ENCODE measurements at places on chromosomes 3 and 15. TPM values are rescaled to one million over a fixed set of nuclear protein-coding genes. Genes with fewer than 3 reads are reported as not detected.

Gene PLCB2
- 5.8 TPM for polyA plus RNA-seq

GRCh38 chr3:148797795-148798194, 29.8 kb upstream of the CPB1 start:
- no peak for DNase-seq

- no peak for DNase-seq
Measured at GRCh38 chr3:183427876-183428446, 458 bp downstream of the MCF2L2 start.

GRCh38 chr15:74782259-74783071, 585 bp downstream of the CSK start:
- DNase-seq = no peak

DNA sequence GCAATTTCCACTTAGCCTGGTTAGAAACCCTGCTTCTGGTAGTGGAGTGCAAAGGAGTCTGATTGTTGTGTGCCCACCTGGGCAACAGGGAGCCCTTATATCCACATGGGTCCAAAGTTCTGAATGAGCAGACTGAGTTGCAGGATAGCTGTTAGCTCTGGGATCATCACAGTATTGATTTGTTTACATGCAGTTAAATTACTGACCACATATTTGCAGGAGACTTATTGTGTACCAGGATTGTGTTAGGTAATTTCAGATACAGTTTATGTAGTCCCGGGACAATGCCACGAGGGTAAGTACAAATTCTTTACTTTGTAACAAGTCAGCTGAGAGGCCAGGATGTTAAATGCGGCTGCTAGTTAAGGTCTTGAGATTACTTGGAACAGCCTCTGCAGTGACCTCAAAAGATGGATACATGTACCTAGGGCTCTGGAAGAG, 18.8 kb downstream of the ARHGEF26 start:
- DNase-seq = no peak

DNA sequence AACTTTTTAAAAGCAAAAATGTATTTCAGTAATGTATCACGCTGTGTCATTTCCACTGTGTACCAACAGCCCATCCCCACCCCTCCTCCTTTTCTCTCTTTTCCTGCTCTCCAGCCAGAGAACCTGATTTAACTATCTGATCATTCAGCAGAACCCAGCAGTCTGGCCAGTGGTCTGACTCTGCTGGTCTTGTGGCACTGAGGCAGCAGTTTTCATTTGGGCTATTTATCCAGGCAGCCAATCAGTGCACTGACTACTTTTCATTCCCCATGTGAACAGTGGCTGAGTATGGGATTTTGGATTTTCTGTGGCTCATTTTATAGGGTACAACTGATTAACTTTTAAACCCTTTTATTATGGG, 56.3 kb downstream of the GPR171 start:
- DNase-seq = no peak

DNA sequence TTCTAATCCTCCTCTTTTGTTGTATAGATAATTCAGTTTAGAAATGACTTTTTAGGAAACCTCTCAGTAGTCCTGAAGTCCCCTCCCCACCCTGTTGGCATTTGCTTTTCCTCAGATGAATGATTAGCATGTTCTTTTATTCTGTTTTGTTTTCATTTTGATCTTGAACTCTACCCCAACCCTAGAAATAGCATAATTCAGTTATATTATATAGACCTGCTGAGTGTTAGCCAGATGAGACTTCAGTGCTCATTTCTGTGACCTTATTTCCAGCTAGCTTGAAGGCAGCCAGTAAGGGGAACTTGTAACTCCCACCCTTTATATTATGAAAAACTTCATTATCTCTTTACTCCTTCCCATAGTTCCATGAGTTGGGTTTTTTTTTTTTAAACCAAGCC, 41.2 kb downstream of the SNRK start:
- no peak for DNase-seq

DNA sequence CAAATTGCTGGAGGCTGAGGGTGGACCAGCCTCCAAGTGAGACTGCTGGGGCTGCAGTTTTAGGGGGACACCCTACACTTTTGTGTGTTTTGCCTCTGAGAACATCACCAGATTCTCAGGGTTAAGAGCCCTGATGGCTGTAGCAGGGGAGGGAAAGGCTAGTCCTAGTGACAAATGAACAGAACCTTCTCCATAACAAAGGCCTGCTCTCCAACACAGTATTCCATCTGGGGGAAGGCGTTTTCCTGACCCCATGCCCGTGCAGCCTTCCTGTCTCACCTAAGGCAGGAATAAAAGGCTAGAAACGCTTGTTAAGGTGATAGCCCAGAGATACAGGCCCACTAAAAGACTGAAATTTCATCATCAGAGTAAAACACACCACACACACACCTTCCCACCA, 50.2 kb upstream of the NSMCE3 start:
- DNase-seq = no peak

GRCh38 chr3:170751899-170752293, 118.1 kb downstream of the RPL22L1 start:
- DNase-seq = no peak
